Fibroblast of lung (primary cell): ENCODE measurements at places on chromosomes 2 and 18.

GRCh38 chr18:63951302-63951705, 2.2 kb downstream of the HMSD start:
- no peaks in the 10 kb centered on the region for H3K27me3 ChIP-seq
- H3K4me3 ChIP-seq: no peak overlapping the region
- no peaks in the 10 kb centered on the region for H3K36me3 ChIP-seq
- DNase-seq: peak; percentile 35

DNA sequence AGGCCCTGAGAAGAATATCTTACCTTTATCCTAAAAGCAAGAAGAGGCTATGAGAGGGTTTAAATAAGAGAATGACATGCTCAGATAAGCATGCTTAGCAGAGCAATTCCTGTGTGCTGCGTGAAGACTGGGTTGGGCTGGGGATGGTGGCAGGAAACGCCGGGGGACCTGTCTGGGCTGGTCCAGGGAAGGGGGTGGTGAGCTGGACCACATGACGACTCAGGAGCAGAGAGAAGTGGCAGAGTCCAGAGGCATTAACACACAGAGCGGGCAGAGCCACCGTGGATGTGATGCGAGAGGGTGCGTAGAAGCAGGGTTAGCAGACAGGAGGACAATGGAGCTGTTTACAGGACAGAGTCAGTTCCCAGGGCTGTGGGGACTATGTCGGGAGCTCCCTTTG, 84.5 kb downstream of the ZBTB7C start:
- DNase-seq: no peak
- H3K4me1 ChIP-seq: peaks cover 2% of the 10 kb centered on the region
- no peak overlapping the region for H3K4me3 ChIP-seq
- H3K27ac ChIP-seq: no peak overlapping the region
- peaks cover 2% of the 10 kb centered on the region for H3K27me3 ChIP-seq

DNA sequence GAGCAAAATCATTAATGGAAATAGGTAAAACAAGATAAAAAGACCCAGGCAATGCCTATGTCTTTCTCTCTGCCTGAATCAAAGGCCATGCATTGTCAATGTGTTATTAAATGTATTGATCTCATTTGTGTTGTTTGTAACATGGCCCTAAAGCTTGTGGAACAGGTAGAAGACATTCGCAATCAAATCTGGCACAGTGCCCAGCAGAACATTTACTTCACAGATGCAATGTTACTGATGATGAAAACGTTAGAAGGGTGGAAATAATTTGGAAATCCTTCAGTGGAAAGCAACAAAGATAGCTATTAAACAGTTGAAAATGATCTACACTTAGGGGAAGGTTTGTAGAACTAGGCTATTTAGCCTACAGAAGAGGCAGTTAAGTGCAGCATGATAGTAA, 368.2 kb downstream of the EPHA4 start:
- H3K27ac ChIP-seq: no peak overlapping the region
- H3K27me3 ChIP-seq: no peaks in the 10 kb centered on the region
- no peak overlapping the region for H3K4me3 ChIP-seq
- H3K36me3 ChIP-seq: no peaks in the 10 kb centered on the region

GRCh38 chr2:221195829-221196228, 376.3 kb downstream of the EPHA4 start:
- no peak overlapping the region for H3K27ac ChIP-seq
- H3K27me3 ChIP-seq: no peaks in the 10 kb centered on the region
- no peaks in the 10 kb centered on the region for H3K4me1 ChIP-seq

DNA sequence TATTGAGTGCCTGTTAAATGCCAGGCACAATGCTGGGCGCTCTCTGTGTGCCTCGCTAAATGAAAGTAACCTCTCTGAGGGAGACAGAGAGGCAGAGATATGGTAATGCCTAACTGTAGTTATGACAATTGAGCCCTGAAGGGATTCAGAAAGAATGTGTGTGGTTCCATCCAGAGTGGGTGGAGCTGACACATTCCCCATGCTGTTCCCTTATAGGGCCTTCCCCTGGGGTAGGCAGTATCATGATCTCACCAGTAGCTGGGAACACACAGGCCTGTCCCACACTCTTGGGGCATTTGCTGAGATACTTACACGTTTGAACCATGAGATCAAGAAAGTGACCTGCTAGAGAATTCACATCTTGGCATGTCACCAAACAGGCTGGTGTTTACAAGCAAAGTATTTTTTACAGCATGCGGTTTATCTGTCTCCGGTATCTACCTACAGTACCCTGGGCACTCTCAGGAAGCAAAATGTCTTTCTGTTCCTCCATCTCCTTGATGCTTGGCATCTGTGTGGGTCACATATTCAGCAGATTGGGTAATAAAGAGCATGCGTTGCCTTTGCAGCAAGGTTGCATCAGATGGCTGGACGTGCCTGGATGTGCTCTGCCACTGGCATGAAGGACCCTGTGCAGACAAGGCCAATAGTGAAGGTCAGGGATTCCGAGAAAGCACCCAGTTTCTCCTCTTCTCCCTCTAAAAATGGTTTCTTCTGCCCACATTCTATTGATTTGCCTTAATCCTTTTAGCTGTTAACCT, 9.4 kb downstream of the CTIF start:
- no peak overlapping the region for H3K4me3 ChIP-seq
- no peaks in the 10 kb centered on the region for H3K27me3 ChIP-seq
- H3K36me3 ChIP-seq: no peaks in the 10 kb centered on the region
- no peak overlapping the region for H3K27ac ChIP-seq

GRCh38 chr2:196131384-196131937, 39.9 kb downstream of the STK17B start:
- H3K36me3 ChIP-seq: peaks cover 2% of the 10 kb centered on the region
- H3K4me1 ChIP-seq: no peaks in the 10 kb centered on the region
- no peak overlapping the region for H3K4me3 ChIP-seq
- peak; percentile 25 for DNase-seq
- no peaks in the 10 kb centered on the region for H3K27me3 ChIP-seq
- H3K27ac ChIP-seq: no peak overlapping the region

GRCh38 chr2:12361506-12361905, 355.2 kb upstream of the TRIB2 start:
- no peaks in the 10 kb centered on the region for H3K36me3 ChIP-seq
- H3K4me3 ChIP-seq: no peak overlapping the region
- H3K27ac ChIP-seq: no peak overlapping the region
- H3K4me1 ChIP-seq: no peaks in the 10 kb centered on the region
